Ammon's horn (tissue), 1 donor: ENCODE measurements at places on chromosomes 5 and 9.

- no peak for DNase-seq
Observed at GRCh38 chr5:116719106-116719505, 144.5 kb upstream of the SEMA6A start.

GRCh38 chr5:140293091-140293848, 9.6 kb downstream of the PFDN1 start:
- peak; percentile 14 for DNase-seq

- no peak for DNase-seq
Observed at GRCh38 chr5:55853041-55853670, 2.0 kb downstream of the IL31RA start.

DNA sequence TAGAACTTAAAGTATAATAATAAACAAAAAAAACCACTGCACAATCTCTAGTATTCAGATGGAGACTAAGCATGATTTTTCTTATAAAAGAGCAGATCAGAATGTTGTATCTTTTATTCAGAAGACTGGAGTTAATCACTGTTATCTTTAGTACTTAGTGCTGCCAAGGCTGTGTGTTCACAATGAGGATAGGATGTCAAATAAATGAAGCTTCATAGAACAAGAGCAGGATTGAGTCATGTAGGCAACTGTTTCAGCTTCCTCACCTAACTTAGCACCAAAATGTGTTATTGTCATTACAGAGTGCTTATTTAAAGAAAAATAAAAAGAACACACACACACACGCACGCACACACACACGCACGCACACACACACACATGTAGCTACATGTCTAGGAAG, 58.1 kb upstream of the CDKN2B start:
- no peak for DNase-seq

- DNase-seq = no peak
Observed at GRCh38 chr9:126615245-126615790, 1.6 kb downstream of the LMX1B start.

- no peak for DNase-seq
Observed at GRCh38 chr9:3047912-3048311, 204.0 kb upstream of the PUM3 start.

DNA sequence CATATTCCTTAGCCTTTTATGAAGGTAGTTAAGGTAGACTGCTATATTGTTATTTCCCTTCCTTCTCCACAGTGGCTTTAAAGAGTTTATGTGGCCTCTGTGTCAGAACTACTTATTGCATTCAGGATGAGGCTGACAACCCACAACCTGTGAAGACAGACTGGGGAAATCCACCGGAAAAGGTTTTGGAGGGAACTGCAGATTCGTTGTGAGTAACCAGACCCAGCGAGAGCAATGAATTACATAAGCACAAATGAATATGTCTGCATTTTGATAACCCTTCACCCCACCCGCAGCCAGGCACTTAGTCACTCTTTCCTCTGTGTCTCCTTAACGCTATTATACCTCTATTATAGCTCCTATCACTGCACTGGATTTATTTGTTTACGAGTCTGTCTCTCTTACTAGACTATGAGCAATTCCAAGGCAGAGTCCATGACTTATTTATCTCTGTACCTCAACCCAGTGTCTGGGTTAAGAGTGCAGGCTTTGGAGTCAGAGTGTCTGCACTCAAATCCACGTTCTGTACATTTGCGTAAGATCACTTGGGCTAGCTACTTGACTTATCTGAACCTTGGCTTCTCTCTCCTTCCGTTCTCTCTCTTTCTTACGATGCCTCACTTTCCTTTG, 19.2 kb downstream of the KCTD16 start:
- no peak for DNase-seq

- DNase-seq = no peak
Observed at GRCh38 chr9:127159949-127160610, 37.6 kb upstream of the ANGPTL2 start.

DNA sequence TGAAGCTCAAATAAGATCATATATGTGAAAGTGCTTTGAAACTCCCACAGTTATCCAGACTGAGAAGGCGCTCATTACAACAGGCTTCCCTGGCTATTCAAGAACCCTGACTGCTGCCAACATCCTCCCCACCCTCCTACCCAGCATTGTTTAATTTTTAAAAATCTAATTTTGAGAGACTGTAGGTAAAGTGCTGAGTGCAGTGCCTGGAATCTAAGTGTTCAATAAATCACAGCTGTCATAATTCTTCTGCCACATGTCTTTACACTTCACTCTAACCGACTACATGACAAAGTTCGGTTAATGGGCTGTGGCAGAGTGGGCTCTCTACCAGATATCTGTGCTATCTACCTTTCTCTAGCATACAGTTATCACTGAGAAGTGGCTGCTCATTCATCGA, 255.6 kb upstream of the C9orf72 start:
- DNase-seq = no peak
